ENCODE measurements at places on chromosomes 12 and 14. TPM values are rescaled to one million over a fixed set of nuclear protein-coding genes. Genes with fewer than 3 reads are reported as not detected.

Gene TMTC1
- total RNA-seq, result not detected

Gene TRHDE
- total RNA-seq, result not detected

- H3K4me3 ChIP-seq, result no peak overlapping the region
- no peaks in the 10 kb centered on the region for H3K36me3 ChIP-seq
- no peaks in the 10 kb centered on the region for H3K27me3 ChIP-seq
- no peak overlapping the region for H3K27ac ChIP-seq
- H3K4me1 ChIP-seq, result no peaks in the 10 kb centered on the region
These were observed 895.8 kb downstream of the RPS29 start for GRCh38 chr14:48690349-48690748.

DNA sequence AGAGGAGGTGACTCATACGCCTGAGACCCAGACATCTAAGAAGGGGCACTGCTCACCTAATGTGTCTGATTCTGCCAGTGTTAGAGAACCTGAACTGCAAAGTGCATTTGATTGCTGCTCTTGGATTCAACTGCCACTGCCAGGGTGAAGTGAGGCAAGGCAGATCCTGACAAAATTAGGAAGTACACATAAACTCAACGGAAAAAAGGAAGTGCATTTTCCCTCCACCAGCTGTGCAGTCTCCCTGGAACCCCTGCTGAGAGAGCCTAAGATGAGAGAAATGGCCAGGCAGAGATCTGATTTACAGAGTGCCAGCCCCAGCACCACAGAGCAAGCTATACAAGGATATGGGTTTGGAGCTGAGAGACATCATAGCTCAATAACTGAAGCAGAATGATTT lies 215.3 kb downstream of the SEC23A start:
- H3K4me3 ChIP-seq, result no peak overlapping the region
- DNase-seq, result no peak
- H3K27me3 ChIP-seq, result no peaks in the 10 kb centered on the region

GRCh38 chr12:3273409-3273853 lies 196.3 kb downstream of the TSPAN9 start:
- DNase-seq, result no peak
- H3K4me1 ChIP-seq, result no peaks in the 10 kb centered on the region
- H3K4me3 ChIP-seq, result no peak overlapping the region
- no peaks in the 10 kb centered on the region for H3K27me3 ChIP-seq
- H3K36me3 ChIP-seq, result no peaks in the 10 kb centered on the region
- H3K27ac ChIP-seq, result no peak overlapping the region

DNA sequence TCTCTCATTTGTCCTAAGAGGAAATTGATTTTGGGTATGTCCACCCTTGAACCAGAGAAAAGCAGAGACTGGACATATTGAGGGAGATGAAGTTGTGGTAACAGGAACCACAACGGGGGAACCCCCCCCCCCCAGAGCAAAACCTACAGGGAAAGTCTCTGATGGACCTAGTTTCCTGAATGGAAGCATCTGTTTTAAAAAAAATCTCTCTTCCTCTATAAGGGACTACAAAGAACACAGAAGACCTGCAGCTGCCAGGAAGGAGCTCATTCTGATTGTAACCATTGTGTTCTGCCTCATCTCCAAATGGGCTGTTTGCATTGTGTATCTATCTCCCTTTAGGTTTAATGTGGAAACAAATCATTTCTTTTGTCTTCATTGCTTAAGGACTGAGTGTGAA lies 13.4 kb downstream of the C1S start:
- H3K27me3 ChIP-seq, result no peaks in the 10 kb centered on the region
- no peak overlapping the region for H3K4me3 ChIP-seq
- H3K36me3 ChIP-seq, result no peaks in the 10 kb centered on the region
- DNase-seq, result no peak
- H3K4me1 ChIP-seq, result no peaks in the 10 kb centered on the region

DNA sequence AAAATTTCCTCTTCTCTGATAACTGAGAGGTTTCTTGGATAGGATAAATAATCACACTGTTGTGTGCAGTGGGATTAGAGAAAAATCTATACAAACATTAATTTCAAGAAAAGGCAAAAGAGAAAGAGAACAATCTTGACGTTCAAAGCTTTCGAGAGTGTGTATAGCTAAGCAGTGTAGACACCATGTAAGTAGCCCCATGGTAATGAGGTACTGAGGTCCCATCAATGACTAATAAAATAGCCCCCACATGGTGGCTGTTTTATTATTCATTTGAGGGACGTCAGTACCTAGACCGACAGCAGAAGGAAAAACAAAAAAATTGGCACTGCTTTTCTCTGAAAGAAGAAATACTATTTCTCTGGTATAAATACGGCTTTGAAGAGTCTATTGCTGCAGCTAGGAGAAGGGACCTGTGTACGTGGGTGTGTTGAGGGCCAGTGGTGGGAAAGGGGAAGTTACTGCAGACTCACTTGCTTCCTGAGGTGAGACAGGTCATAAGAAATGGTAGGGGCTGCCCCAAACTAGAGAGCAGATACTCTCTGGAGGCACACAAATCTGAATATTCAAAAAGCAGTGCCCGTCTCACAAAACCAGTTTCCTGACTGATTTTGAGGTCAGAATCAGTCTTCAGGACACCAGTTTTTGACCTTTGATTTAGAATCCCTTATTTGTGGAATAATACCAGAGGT lies 339.8 kb downstream of the EMP1 start:
- H3K4me3 ChIP-seq, result no peak overlapping the region
- DNase-seq, result no peak
- no peak overlapping the region for H3K27ac ChIP-seq
- H3K4me1 ChIP-seq, result no peaks in the 10 kb centered on the region
- H3K27me3 ChIP-seq, result no peaks in the 10 kb centered on the region
- no peaks in the 10 kb centered on the region for H3K36me3 ChIP-seq

- no peaks in the 10 kb centered on the region for H3K36me3 ChIP-seq
- no peak overlapping the region for H3K27ac ChIP-seq
- DNase-seq, result peak; percentile 38
These were observed 81.8 kb downstream of the EMP1 start for GRCh38 chr12:13278249-13278787.

GRCh38 chr14:106013879-106014376 lies 487.5 kb downstream of the TMEM121 start:
- H3K4me3 ChIP-seq, result no peak overlapping the region
- DNase-seq, result no peak
- H3K36me3 ChIP-seq, result no peaks in the 10 kb centered on the region
- H3K4me1 ChIP-seq, result peaks cover 12% of the 10 kb centered on the region
- H3K27ac ChIP-seq, result no peak overlapping the region

Gene CCDC175
- not detected for total RNA-seq

Gene OVCH1
- not detected for total RNA-seq

DNA sequence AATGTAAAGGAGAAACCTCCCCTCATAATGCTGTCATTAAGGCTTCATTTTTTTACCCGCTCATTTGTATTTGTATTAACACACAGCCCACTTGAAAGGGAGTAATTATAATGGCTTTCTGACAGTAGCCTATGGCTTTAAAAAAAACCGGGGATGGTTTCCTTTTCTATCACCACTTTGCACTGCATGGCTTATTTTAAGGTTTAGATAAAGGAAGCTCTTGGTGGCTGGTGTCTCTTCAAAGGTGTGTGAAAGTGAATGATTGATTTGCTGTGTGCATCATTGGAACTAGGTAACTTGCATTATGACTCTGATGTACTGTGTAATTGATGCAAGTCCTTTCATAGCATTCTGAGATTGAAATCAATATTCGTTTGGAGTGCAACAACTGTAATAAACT lies 80.7 kb downstream of the NPAS3 start:
- no peaks in the 10 kb centered on the region for H3K27me3 ChIP-seq
- H3K4me1 ChIP-seq, result no peaks in the 10 kb centered on the region
- no peak overlapping the region for H3K4me3 ChIP-seq
- no peak overlapping the region for H3K27ac ChIP-seq
- H3K36me3 ChIP-seq, result no peaks in the 10 kb centered on the region

DNA sequence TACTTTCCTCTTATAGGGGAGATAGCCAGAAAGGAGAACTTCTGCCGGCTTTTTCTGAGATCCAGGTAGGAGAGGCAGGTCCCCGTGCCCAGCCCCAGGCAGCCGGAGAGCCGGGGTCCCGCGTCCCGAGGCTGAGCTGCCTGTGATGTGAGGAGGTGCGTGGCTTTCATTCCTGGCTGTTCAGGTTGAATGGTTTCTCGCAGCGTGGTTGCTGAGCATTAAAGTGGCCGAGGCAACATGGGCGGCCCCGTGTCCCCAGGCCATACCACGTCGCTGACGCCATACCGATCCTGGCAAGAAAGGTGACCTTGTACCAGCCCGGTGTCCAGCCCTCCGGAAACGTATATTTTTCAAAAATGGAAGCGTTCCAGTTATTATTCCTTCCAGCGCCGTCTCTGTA lies 116.7 kb upstream of the MYL2 start:
- no peak for DNase-seq
- no peak overlapping the region for H3K4me3 ChIP-seq
- H3K36me3 ChIP-seq, result no peaks in the 10 kb centered on the region
- H3K4me1 ChIP-seq, result peaks cover 24% of the 10 kb centered on the region
- no peak overlapping the region for H3K27ac ChIP-seq

Measured in CD8-positive, alpha-beta memory T cell (primary cell).